ENCODE measurements at places on chromosomes 1 and 21. TPM values are rescaled to one million over a fixed set of nuclear protein-coding genes. Genes with fewer than 3 reads are reported as not detected.
A peak's percentile ranks its signal among the peaks of the same experiment; 100 is the strongest.

- H3K27me3 ChIP-seq: no peaks in the 10 kb centered on the region
- H3K27ac ChIP-seq: no peak overlapping the region
- DNase-seq: no peak
- H3K36me3 ChIP-seq: no peaks in the 10 kb centered on the region
- H3K4me1 ChIP-seq: peaks cover 15% of the 10 kb centered on the region
- H3K4me3 ChIP-seq: no peak overlapping the region
These were observed 98.9 kb upstream of the SLC44A3 start for GRCh38 chr1:94721240-94721639.

DNA sequence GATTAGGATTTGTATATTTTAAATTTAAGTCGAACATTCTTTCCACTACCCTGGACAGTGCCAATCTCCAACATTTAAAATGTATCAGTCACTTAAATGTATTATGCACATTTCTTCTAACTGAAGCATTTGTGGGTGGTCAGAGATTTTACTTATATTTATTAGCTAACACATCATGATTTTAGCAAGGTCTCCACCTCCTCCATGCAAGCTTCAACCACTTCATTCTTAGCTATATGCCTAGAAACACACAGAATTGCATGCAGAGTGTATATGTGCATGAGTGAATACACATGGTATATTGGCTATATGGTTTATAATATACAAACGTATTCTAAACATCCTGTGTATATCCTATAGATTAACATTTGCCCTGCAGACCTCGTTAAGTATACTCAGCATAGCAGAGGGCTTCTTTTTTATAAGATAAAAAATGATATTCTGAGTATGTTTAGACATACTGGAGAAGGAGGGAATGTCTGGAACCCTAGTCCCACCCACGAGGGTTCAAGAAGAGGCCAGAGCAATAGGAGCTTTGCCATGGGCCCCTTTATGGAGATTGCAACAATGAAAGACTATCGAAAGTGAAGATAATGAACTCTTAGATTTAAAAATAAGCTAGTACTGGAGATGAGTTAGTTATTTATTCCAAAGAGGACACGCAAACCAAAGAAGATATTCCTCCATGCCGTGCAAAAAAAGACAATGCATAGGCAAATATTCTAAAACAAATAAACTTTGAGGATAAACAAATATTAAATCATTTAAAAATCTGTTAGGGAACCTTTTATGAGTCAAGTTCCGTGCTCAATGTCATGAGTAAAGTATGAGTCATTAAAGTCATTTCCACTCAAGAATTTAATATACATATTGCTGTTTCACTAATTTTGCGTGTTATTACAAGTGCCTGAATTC lies 480.4 kb downstream of the SIPA1L2 start:
- DNase-seq: no peak
- H3K4me3 ChIP-seq: peak overlapping the region; percentile 23
- no peaks in the 10 kb centered on the region for H3K27me3 ChIP-seq
- peaks cover 22% of the 10 kb centered on the region for H3K4me1 ChIP-seq
- H3K27ac ChIP-seq: no peak overlapping the region
- no peaks in the 10 kb centered on the region for H3K36me3 ChIP-seq

DNA sequence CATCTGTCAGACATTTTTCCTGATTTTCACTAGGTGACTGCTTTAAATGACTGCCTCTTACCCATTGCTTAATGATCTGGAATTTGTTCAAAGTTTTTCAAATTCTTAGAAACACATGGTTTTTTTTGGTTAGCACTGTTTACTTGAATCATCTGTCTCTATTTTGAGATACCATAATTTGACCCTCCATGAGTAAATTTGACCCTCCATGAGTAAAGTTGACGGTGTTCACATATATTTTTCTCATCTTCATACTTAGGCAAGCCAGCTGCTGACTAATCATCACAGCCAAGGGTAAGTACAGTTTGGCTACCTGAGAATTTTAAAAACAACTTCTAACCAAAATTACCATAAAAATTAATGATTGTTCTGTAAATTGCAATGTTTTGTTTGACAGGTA lies 586.5 kb downstream of the PTBP2 start:
- H3K4me1 ChIP-seq: no peaks in the 10 kb centered on the region
- H3K4me3 ChIP-seq: no peak overlapping the region
- no peak for DNase-seq
- no peaks in the 10 kb centered on the region for H3K36me3 ChIP-seq

DNA sequence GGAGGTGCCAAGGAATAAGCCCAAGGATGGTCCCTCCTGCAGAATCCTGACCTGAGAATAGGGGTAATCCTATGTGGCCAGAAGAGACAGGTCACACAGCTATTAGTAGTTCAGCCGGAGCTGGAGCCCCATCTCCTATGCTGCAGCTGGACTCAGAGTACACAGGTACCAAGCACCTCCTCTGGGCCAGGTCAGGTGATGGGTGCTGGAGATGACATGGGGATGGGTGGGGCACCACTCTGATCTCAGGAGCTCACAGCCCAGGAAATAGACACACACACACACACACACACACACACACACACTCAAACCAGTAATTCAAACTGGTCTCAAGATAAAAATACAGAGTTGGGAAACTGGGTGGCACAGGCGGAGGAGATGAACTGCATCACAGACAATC lies 54.2 kb upstream of the SSBP3 start:
- no peak for DNase-seq
- H3K27ac ChIP-seq: no peak overlapping the region
- H3K27me3 ChIP-seq: no peaks in the 10 kb centered on the region
- H3K4me1 ChIP-seq: peaks cover 19% of the 10 kb centered on the region
- H3K4me3 ChIP-seq: no peak overlapping the region

DNA sequence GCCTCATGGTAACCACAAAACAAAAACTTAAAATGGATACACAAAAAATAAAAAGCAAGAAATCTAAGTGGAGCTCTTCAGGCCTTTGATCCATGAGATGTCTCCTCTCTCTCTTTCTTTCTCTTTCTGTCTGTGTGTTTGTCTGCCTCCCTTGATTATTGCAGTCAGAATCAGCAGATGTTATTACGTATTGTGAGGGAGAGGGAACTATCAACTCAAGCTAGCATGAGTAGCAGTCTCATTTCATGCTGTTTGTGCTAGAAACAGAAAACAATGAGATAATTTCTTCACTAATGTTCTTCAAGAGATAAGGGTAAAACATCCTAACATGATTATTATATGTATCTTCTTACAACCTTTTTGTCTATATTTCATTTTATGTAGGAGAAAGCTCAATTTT lies 103.7 kb upstream of the PDC start:
- H3K4me3 ChIP-seq: no peak overlapping the region
- no peak overlapping the region for H3K27ac ChIP-seq
- DNase-seq: no peak
- H3K36me3 ChIP-seq: no peaks in the 10 kb centered on the region
- no peaks in the 10 kb centered on the region for H3K4me1 ChIP-seq

The PLA2G2F gene
- total RNA-seq: 0.12 TPM

The SPRR2G gene
- not detected for total RNA-seq

The NTMT2 gene
- total RNA-seq: not detected

The ERICH3 gene
- total RNA-seq: not detected
